Breast epithelium (tissue), 4 donors: ENCODE measurements at places on chromosomes 1 and 21. TPM values are rescaled to one million over a fixed set of nuclear protein-coding genes. Genes with fewer than 3 reads are reported as not detected.

DNA sequence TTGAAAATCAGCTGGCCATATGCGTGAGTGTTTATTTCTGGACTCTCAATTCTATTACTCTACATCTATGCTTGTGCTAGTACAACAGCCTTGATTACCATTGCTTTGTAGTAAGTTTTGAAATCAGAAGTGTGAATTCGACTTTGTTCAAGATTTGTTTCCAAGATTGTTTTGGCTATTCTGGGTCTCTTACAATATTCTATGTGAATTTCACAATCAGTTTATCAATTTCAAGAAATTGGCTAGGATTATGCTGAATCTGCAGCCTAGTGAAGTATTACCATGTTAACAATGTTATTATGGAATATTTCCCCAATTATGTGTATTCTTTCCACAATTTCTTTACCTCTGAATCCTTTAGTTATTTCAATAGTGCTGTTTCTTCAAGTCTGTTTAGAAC, 19.5 kb downstream of the SFPQ start:
- DNase-seq: no peak

DNA sequence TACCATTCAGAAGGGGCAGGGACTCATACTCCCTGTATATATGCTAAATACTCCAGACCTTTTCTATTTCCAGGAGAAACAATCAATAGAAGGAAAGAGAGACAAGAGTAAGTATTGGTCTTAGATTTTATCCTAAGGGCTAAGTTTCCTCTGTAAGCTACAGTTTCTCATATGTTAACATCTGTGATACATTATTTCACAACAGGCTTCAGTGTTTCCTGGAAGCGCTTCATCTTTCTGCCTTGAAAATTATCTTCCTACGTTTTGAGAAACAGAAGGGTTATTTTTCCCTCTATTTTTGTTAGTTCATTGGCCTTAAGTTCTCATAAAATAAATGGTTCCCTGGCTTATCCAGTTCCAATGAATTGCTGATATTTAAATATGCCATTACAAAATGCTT, 15.6 kb downstream of the FMO1 start:
- no peak for DNase-seq

GRCh38 chr1:96674915-96675314, 46.7 kb upstream of the PTBP2 start:
- DNase-seq: no peak

DNA sequence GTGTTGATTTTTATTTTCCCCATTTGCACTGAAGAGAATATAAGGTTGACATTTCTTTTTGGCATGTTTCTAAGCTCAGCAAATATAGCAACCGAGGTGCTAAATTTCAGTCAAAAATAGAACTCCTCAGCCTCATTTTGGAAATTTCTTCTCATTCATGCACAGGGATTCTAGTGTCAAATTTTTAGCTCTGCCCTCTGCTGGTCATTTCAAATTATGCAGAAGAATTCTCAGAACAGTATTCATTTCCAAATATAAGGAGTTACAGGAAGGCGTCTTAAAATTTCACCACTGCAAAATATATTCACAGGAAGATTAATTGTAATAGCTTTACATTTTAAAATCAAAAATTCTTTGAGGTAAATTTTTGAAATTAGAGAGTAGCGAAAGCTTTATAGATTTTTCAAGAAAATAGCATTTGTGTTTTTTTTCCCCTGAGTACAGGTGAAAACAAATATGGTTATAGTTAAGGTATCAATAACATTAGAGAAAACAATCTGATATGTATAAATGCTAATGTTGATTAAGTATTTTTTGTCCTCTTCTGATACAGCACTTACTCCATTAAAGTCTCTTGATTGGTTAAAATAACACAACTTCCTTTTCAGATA, 57.9 kb downstream of the FMN2 start:
- no peak for DNase-seq

GRCh38 chr1:226921504-226921903, 18.6 kb upstream of the COQ8A start:
- DNase-seq: no peak

DNA sequence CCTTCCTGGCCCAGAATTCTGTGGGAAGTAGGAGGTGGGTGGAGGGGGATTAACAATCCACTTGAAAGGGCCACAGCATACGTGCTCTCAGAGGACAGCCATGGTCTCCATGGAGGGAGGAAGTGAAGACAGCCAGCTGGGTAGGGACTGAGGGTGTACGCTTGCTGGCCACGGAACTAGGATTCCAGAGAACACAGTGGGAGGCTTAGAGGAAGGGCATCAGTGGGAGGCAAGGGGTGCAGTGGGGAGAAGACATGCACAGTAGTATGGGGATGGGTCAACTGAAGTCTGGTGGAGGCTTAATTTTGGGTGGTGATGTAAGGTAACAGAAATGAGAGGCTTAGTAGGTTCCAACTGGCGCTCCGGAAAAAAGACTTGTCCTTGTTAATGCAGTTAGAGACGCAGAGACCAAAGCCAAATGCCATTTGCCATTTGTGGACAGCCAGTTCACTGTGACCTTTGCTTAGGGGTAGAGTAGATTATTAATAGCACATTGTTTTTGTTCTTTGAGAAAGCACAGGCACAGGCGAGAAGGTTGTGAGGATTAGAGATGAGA, 103.0 kb downstream of the ZSCAN20 start:
- DNase-seq: no peak

- DNase-seq: no peak
Observed at GRCh38 chr1:174777262-174777661, 222.5 kb upstream of the CACYBP start.

DNA sequence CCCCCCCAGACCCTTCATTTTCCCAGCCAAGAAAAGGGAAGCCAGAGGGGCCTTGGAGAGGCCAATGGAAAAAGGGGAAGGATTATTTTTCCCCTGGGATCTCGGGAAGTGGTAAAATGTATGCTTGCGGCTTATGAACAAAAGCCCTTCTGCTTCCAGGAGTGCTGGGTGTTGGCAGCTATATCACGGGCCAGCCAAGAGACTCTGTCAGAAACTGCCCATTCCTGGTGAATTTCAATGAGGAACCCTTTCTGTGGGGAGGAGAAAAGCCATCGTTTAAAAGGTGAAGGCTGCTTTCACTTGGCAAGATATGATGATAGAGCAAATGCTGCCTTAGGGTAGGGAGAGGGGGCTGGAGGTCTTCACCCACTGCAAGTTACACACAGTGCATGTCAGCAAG, 69.7 kb upstream of the ZC3H12A start:
- DNase-seq: no peak

GRCh38 chr1:86573763-86574484, 27.0 kb downstream of the CLCA4 start:
- no peak for DNase-seq

DNA sequence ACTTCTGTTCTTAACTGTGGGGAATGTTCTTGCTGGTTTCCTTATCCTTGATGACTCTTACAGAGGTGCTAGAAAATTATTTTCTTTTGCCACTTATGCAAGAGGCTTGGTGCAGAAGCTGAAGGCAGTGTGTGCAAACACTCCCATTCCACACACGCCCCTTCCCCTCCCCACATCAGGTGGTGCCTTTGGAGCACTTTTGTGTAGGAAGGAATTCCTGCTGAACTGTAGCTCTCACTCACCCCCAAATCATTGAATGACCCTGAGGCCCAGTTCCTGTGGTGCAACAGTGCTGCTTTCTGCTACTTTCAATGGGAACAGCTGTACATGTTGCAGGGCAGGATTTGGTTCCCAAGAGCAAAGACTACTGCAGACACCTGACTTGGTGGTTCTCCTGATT, 101.8 kb downstream of the CD247 start:
- DNase-seq: no peak

The LDLRAD1 gene
- total RNA-seq: not detected

The FHL3 gene
- total RNA-seq: 11.8 TPM
